ENCODE measurements at places on chromosomes 12 and 14.

DNA sequence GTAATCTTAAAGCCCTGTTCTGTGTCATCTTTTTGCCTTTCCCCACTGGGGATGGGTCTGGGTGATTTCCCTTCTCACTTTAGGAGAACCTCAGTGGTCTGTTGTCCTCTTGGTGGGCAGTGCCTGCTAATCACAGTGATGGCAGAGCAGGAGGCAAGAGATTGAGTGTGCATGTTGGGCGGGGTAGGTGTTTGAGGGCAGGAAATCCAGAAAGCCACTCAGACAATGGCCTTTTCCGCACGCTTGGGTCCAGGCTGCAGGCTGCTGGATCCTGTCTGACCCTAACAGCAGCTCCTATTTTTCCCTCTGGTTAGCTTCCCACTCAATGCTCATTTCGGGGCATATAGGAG, 13.7 kb upstream of the ITGA5 start:
- DNase-seq, result no peak

DNA sequence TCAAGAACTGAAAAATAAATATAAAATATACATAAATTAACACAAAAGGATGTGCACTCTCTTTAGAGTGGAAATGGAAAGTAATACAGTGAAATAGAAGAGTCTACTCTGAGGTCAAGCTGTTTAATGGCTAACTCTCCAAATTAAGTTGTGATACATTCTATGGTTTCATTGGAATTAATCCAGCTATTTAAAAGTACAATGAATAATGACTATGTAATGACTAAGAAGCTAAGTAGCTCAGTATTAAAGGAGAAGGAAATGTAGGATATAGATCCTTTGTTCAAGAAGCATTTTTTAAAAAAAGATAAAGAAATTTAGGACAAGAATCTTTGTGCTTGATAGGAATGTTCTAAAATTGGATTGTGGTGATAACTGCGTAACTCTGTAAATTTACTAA, 85.3 kb downstream of the LRP6 start:
- DNase-seq, result no peak

DNA sequence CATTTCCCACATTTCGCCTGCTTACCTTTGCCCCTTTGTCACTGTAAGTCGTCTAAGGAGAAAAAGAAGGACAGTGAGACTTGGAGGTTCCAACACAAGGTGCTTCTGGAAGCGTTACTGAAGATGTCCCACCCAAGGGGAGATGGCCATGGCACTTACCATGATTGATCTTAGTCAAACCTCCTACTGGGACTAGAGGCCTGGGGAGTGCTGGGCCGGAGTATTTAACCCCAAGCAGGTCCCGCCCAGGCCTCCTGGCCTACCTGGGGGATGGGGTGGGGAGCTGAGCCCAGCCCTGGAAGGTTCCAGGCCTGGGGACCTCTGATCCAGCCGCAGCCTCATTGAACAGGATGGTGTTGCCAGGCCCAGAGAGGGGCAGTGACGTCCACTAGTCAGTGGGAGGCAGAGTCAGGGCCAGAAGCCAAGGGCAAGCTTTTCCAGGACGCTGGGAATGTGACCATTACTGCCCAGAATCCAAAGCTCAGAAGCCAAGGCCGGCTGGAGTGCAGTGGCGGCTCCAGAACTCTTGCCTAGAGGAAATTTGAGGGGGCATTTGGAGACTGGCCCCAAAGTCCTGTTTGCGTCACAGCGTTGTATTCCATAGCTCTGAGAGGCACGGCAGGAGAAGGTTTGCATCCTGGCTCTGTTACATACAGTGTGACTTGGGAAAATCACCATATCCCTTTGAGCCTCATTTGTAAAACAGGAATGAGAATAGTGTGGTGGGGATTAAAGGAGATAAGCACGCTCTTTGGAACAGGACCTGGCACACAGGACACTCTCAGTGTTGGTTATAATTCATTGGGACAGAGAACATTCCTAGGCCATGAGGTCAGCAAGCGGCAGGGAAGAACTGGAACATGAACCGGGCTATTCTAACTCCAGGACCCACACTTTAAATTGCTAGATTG, at the start of gene HPD:
TSS of gene HPD (minus strand) at position 198 of the 911 bp plus-strand sequence. CDS start at position 162, 36 bp downstream.
- peak; percentile 66 for DNase-seq

DNA sequence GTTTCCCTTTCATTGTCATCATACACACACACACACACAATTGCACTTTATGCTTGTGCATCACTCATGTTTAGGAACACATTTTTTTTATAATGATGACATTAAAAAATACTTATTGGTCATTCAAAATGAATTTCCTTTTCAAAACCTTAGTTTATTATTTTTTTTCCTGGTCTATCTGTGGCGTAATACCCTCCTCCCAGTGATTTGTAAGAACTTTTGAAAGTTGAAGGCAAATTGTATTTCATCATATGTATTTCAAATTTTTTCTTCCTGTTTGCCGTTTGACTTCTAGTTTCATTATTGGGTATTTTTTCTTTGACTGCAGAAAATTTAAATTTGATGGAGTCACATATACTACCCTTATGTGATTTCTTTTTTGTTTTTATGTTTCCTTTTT, 2.5 kb upstream of the LRRK2 start:
- no peak for DNase-seq

DNA sequence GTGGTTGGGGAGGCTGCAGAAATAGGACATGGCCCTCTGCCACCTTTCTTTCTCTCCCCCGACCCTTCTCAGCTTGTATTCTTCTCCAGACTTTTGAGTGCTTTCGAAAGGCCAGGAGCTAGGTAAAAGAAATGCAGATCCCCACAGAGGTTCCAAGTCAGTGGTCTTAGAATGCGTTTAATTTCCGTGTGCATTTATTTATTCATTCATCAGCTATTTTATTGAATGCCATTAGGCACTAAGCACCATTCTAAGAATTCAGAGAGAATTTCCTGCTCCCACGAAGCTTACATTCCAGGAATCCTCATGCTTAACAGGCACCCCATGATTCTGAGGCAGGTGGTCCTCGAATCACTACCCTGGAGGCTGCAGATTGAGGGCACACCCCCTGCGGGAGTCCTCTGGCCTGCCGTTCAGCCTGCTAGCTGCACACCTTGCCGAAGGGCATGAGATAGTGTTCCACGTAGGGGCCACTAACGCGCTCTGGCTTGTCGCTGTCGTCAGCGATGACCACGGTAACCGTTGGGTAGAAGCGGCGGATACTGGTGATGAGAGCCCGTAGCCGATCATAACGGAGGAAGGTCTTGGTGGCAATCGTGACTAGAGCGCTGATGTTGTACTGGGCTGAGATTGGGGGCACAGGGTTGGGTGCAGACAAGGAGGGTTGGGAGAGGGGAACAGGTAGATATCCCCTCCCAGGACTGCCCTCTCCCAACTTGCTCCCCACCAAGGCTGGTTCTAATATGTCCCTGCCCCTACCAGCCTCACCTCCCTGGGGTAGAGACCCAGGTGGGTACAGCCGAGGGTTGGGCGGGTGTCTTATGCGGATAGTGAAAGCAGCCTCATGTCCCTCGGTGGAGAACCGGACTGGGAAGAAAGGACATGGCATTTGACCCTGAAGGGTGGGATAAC, 4.5 kb downstream of the B4GALNT1 start:
- DNase-seq, result no peak

GRCh38 chr12:16112612-16113560, 164.6 kb downstream of the SLC15A5 start:
- peak; percentile 19 for DNase-seq

DNA sequence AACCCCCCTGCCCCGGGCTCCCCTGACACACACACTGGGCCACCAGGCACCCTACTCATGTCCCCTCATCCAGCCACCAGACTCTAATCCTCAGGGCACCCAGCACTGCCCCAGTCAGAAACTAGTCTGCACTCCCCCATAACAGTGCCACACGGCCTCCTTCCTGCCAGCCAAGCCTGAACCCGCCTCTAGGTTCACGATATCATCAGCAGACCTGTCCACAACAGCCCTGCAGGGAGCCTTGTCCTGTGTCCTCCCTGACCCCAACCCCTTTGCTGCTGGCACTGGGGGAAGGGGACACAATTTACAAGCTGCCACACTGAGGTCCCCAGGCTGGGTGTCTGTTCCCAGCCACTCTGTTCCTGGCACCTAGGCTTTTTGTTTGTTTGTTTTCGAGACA, 33.6 kb downstream of the LTBP2 start:
- DNase-seq, result no peak

DNA sequence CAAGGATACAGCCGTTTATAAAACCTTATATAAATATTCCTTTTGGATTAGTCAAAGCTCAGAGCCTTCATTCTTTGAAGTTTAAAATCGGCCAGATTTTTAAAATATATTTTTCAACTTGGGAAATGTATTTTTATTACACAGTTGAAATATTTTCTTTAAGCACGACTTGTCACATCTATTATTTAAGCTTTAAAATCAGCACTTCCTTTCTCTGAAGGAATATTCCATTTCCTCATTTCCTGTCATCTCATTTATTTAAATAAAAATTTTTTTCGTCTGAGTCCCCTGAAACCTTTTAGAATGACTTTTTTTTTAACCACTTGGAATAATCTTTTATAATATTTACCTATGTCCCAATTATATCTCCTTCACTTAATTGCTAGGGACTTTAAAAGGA, 107.5 kb upstream of the PDE3A start:
- no peak for DNase-seq

- peak; percentile 60 for DNase-seq
Observed at GRCh38 chr12:46187023-46187422, 81.8 kb downstream of the SLC38A1 start.

GRCh38 chr12:113891167-113891692, 74.9 kb downstream of the RBM19 start:
- no peak for DNase-seq

DNA sequence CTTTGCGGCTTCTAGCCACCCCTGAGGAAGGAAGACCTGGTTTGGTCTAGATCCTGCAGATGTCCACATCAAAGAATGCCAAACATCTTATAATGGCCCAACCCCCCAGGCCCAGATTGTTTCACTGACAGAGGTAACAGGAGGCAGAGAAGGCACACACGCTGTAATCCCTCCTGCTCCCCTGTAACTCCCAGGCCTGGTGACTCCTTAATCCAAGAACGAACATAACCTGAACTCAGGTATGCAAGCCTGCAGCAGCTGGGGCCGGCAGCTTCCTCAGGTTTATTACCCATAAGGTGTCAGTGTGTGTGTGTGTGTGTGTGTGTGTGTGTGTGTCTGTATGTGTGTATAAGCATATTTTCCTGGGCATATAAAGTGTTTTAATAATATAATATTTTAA, 52.7 kb downstream of the ERH start:
- DNase-seq, result no peak

- DNase-seq, result no peak
Observed at GRCh38 chr12:109932878-109933503, 32.9 kb downstream of the TCHP start.

DNA sequence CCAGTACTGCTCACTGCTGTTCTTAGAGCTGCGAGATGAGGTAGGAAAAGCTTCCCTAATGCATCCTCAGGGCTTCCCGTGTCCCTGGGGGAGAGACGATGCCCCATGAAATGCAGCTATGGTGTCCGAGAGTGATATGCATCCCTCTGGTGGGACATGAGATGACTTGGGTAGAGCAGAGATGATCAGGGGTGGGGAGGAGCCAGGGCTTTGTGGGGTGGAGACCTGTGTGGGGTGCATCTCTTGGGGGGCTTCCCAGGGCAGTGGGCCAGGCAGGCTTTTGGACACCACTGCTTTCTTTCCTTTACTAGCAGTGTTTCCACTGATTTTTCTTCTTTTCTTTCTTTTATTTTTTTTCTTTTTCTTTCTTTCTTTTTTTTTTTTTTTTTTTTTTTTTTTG, 147.3 kb downstream of the ADGRD1 start:
- DNase-seq, result no peak

DNA sequence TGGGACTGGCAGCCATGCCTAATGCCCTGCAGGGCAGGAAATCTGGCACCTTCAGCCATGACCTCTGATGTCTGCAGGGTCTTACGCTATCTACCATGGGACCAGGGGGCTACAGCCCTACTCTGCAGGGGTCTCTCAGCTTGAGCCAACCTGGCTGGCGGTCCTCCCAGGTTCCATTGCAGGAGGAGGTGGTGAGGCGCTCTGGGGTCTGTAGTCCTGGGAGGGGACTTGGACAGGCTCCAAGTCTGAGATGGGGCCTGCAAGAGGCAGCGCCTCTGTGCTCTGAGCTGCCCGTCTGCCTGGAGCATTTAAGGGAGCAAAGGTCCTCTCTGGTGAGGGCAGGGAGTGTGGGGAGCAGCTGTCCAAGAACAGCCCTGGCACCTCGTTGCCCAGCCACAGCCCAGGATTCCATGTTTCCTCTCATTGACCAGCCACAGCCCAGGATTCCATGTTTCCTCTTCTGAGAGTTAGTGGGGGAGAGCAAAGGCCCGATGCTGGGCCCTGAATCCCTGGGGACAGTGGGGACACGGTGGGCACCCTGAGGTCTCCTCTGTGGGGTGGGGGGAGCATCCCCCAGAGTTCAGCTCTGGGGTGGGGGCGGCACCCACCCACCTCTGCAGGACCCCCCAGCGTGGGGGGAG, 655 bp downstream of the PLD4 start:
- no peak for DNase-seq

DNA sequence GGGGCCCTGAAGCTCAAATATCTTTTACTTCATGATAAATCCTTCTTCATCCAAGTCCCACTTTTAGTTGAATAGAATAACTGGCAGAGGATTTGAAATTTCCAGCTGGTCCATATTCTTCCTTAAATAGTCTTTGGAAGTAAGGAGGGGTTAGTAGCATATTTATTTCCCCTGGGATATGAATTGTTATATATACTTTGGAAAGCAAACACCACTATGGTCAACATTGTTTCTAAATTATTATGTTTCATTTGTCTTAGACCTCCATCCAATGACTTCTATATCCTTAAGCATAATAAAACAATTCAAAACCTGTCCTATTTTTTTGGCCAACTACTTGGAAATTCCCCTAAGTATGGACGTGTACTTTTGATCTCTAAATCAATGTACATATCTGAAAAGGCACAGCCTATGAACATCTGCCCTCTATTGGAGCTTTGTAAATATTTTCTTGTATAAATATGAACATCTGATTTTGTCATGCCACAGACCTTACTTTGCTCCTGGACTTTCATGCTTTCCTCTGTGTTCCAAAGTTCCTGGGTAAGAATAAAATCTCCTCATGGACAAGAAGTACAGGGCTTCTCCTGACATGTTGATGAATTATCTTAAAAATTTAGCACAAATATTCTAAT, 1212.0 kb downstream of the GALC start:
- DNase-seq, result no peak

DNA sequence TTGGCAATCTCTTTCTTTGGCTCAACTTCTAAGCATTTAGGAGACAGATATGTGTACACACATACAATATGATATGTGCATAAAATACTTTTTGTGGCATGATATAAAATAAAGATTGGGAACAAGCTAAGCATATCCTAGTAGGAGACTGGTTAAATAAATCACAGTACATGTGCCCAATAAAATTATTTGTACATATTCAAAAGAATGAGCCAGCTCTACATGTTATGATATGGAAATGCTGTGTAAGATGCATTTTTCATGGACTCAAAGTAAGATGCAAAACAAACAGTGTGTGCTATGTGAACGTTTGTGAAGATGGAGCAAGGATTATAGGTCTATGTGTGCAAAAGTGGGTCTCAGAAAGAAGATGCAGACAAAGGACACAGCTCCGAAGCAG, 311.4 kb downstream of the TMEM132D start:
- DNase-seq, result no peak
